ENCODE measurements at places on chromosomes 6 and 20. TPM values are rescaled to one million over a fixed set of nuclear protein-coding genes. Genes with fewer than 3 reads are reported as not detected.

GRCh38 chr6:2149361-2150006 lies 95.9 kb downstream of the GMDS start:
- no peak for DNase-seq

GRCh38 chr20:38110525-38111178 lies 54.4 kb downstream of the TGM2 start:
- DNase-seq: no peak

- DNase-seq: no peak
Observed at GRCh38 chr6:37309046-37309445, 44.7 kb upstream of the RNF8 start.

Gene HLA-DRA
- polyA plus RNA-seq: not detected

Gene PAK5
- not detected for polyA plus RNA-seq
